ENCODE measurements at places on chromosomes 6 and 20.

DNA sequence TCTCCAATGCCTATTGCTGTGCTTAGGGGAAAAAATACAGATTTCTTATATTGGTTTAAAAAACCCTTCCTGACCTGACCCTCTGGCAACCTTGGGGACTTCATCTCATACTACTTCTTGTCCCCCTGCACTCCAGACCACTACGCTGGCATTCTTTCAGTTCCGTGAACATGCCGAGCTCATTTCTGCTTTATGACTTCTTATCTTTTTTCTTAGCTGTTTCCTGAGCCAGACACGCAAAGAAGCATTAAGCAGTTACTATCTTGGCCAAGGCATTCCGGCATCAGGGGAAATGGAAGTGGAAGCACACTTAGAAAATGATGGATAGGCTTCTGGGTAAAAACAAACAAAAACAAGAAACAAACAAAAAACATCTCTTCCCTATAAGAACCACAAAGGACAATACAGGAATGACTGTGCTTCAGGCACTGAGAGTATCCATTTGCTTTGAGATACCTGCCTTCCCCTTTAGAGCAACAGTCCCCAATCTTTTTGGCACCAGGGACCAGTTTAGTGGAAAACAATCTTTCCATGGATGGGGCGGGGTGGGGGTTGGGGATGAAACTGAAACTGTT, 4.4 kb upstream of the CCDC28A start:
- DNase-seq, result no peak

- DNase-seq, result no peak
These were observed 87.4 kb upstream of the KCNK16 start for GRCh38 chr6:39409889-39410288.

DNA sequence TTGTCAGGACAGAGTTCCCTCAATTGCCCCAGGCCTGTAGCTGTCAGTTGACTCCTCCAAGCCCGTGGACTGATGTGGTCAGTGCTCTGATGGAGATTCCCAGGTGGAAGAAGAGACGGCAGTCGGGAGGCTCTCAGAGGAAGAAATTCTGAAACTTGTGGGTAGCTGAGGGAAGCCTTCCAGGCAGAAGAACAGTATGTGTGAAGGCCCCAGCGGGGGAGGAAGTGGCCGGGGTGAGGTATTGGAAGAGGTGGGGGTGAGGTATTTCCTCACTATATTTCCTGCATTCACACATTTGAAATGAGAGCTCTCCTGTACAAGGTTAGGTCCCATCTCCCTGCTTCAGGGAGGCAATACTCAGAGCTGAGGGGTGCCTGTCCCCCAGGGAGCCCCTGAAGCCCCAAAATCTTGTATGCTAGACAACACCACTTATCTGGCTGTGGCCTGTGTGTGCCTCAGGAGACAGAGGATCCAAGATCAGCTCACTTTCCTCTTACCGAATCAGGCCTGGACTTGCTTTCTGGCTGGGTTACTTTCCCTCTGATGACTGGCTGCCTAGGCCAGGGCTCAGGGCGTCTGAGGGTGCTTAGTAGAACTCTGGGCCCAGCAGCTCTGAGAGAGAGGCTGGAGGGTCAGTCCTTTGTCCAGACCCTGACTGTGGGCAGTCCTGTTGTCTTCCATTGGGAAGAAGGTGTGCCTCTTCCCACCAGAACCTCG, 49.3 kb upstream of the MYL9 start:
- DNase-seq, result peak; percentile 43

DNA sequence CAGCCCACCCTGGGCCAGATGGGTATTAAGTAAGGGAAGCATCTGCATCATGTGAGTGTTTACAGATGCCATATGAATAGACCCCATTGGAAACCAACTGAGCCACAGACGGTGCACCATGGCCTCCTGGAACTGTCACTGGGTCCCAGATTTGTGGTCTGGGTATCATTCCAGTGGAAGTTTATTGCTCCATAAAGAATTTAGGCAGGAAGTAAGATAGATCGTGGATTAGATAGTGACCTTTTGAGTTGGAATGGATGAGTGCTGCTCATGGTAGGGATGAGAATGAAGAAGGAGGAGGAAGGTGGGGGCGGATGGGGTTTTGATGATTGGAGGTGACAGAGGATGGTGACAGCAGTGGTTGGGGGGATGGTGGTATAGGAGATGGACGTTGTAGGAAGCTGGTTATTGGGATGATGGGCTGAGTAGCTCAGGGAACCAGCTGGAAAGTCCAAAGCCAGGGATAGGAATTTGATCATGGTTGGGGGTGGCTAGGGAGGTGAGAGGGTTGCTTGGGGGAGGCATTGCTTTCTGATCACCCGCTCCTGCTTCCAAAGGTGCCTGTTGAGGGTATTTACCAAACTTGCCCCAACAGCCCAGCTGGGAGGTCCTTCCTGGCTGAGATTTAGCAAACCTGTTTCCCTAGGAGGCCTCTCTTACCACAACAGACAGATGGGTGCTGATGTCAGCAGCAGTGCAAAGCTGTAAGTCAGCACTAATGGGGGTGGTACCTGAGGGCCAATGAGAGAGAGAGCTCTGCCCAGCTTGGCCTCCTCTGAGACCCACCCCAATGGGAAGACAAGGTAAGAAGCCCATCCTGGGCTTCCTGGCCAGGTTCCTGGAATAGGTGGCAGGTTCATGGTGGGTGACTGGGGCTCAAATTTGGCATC, 78.0 kb downstream of the VEGFA start:
- DNase-seq, result no peak

GRCh38 chr6:11900662-11901598, 111.2 kb upstream of the HIVEP1 start:
- DNase-seq, result no peak

- DNase-seq, result no peak
These were observed 48.6 kb downstream of the ABHD12 start for GRCh38 chr20:25341716-25342680.

DNA sequence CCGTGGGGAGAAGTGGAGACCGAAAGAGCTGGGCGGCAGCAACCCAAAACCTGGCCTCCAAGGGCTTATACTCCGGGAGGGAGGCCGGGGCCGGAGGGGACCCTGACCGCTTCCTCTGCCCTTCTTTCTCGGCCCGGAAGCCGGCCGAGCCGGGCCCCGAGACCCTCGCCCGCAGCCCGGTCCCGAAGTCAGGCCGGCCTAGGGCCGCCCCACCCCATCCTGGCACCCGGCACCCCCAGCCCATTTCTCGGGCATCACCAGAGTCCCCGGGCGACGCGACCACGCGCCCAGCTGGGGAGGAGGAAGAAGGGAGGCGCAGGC, 572 bp upstream of the ZDHHC14 start:
- DNase-seq, result peak; percentile 7

- no peak for DNase-seq
These were observed 248.1 kb downstream of the CD109 start for GRCh38 chr6:73943930-73944652.

DNA sequence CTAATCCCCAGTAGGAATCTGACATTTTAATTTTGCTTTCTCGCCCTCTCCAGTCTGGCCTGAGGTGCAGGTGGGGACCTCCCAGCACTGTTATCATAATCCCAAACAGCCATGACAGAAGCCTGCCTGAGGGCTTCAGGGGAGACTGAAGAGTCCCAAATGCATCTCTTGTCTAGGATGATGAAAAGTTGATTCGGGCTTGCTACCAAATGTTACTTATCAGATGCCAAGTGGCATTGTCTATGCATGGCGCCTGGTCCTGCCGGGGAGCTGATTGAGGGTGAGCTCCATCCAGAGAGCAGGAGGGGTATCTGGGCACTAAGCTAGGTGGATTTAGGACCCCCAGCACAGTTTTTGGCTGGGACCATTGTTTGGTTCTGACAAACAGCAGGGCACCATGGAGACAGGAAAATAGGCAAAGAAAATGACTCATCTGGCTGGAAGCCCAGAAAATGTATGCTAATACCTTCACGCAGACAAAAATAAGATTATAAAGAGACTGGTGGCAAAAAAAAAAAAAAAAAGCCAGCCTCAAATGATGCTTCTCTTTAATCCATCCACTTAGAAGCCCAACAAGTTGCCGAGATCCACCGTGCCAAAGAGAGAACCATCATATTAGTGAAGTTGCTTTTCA, 513.7 kb upstream of the SULF2 start:
- DNase-seq, result no peak

DNA sequence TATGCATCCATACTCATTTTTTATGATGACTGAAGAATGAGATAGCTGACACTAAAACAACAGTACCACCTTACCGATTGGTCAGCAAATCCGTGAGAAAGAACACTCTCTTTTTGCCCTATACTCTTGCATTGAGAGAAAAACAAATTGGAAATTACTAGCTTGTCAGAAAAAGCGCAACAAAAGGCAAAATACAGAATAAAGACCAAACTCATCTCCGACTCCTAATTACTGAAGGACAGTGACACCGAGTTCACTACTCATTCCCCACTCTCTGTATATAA, 2.1 kb downstream of the MCUR1 start:
- DNase-seq, result no peak

- DNase-seq, result no peak
These were observed 674 bp upstream of the CCM2L start for GRCh38 chr20:32009564-32009963.

DNA sequence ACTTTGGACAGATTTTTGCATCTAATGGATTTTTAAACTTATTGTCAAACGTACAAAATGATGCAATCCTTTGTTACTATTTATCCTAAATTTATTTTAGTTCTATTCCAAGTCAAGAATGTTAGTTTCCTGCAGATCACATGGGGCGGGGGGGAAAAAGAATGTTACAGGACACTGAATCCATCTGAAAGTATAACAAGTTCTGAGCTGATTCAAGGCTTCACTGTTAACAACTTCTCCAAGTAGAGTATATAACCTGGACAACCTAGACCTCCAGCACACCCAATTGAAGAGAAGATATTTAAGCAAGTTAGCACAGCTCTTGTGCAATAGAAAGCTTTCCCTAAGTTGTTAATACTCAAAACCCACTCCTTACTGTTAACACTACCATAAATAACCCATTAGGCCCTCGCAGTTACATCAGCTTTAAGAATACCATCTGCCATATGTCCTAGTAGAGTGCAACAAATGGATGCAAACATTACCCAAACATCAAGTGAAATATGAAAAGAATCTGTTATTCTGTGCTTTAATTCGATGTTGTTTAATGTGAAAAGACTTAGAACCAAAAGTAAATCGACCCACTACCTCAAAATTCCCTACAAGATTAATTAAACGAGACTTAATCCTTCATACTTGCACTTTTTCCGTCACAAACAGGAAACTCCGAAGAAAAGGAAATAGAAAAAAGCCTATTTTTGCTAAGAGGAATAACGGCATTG, 1.3 kb downstream of the SEC63 start:
- DNase-seq, result no peak

GRCh38 chr20:61475729-61476128, 223.7 kb downstream of the CDH4 start:
- DNase-seq, result no peak

GRCh38 chr20:15618912-15619311, 954.3 kb downstream of the KIF16B start:
- no peak for DNase-seq

DNA sequence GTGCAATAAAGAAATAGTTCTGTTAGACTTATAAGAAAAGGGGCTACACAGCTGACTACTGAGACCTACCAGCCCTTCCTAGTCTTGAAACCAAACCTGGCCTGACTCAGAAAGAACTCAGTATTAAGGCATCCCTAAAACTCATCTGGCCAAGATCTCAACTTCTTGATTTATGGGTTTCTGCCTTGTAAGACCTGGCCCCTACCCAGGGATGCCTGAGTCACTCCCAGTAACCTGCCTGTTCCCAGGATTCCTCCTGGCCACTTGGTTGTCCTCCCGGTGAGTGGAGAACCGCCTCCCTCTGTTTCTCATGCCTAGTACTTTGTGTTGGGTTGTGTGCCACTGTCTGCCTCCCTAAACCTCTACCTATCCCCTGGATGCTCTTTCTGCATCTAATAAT, 189.4 kb upstream of the PREP start:
- no peak for DNase-seq

- no peak for DNase-seq
These were observed 32.5 kb downstream of the TOP1 start for GRCh38 chr20:41061155-41061554.

GRCh38 chr6:168371185-168371584, 51.6 kb upstream of the DACT2 start:
- no peak for DNase-seq

DNA sequence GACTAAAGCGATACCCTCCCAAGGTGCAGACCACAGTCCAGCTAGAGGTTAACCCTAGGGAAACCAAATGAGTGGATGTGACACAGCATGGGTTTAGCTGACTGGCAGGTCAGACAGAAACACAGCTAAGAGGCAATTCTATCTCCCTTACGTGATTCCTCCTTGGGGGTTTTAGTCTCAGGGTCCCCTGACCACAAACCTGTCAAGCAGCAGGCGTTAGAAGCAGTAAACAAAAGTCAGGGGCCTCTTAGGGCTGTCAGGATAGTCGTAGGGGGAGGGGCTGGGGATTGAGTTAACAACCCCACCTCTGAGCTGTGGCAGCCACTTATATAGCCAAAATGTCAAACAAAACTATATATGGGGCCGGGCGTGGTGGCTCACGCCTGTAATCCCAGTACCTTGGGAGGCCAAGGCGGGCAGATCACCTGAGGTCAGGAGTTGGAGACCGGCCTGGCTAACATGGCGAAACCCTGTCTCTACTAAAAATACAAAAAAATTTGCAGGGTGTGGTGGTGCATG, 13.6 kb downstream of the KCNK5 start:
- no peak for DNase-seq

- DNase-seq, result no peak
These were observed 575 bp downstream of the WTAP start for GRCh38 chr6:159727717-159728445.

DNA sequence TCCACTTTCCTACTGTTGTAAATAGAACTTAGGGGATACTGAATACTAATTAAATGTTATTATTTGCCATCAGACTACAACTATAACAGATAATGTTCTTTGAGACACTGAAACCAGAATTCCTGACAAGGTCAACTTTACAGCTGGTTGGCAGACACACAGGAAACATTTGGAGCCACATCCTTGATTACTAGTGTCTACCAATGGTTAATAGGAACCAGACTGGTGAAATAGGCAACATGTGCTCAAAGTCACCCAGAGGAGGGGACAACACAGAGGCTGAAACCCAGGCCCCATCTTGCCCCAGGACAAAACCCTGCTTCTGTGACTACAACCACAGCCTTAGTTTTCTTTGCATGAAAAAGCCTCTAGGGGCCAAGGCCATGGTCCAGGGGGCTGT, 47.8 kb upstream of the NT5E start:
- DNase-seq, result no peak

- no peak for DNase-seq
These were observed 107.9 kb upstream of the FLRT3 start for GRCh38 chr20:14445310-14445709.

GRCh38 chr6:106411643-106412200, 51.2 kb downstream of the CRYBG1 start:
- DNase-seq, result no peak

- no peak for DNase-seq
These were observed 49.1 kb upstream of the PLCB1 start for GRCh38 chr20:8082989-8083388.

- no peak for DNase-seq
These were observed 55.8 kb upstream of the SCML4 start for GRCh38 chr6:107879941-107880340.

DNA sequence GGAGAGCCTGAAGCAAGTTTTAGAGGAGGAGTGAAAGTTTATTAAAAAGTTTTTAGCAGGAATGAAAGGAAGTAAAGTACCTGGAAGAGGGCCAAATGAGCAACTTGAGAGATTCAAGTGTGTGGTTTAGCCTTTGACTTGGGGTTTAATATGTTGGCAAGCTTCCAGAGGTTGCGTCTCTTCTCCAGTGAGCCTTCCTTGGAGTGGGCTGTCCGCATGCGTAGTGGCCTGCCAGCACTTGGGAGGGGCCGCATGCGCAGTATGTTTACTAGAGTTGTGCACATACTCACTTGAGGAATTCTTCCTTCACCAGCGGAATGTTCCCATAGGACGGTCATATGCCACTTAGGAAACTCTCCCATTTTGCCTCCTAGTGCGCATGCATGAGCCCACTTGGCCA, 235.2 kb downstream of the ALDH8A1 start:
- DNase-seq, result no peak

All from stimulated activated CD8-positive, alpha-beta memory T cell treated with anti-CD3 and anti-CD28 coated beads, Interleukin-7, amount 100 ng/mL, for 4 hours (primary cell).